Naive thymus-derived CD8-positive, alpha-beta T cell (primary cell): ENCODE measurements at places on chromosomes 3 and 15.

DNA sequence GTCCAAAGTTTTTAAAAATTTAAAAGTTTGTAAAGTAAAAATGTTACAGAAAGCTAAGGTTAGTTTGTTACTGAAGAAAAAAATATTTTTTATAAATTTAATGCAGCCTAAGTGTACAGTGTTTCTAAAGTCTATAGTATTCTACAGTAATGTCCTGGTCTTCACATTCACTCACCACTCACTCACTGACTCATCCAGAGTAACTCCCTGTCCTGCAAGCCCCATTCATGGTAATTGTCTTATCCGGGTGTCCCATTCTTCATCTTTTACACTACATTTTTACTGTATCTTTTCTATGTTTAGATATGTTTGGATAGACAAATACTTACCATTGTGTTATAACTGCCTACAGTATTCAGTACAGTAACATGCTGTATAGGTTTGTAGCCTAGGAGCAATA, 36.7 kb upstream of the ATP10A start:
- DNase-seq = no peak

DNA sequence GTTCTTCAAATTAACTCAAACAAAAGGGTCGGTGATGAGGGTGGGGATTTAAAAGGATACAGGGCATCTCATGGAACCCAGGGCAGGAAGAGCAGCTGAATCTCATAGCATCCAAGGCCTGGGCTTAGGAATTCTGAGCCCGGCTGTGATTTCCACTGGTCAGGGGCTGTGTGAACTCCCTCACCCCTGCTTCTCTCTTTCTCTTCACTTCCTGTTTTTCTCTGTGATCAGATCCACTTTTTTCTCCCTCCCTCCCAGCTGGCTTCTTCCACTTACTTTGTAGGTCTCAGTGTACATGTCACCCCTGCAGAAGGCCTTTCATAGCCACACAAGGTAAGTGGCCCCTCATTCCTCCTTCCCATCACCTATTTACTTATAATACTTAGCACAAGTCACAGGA, 68.2 kb upstream of the CORO2B start:
- DNase-seq = no peak

- no peak for DNase-seq
Observed at GRCh38 chr3:136350557-136350956, 100.4 kb downstream of the PCCB start.

- no peak for DNase-seq
Observed at GRCh38 chr3:40396406-40396805, 9.4 kb downstream of the ENTPD3 start.

GRCh38 chr15:90465930-90466567, 63.7 kb upstream of the CRTC3 start:
- DNase-seq = no peak

- DNase-seq = peak; percentile 42
Observed at GRCh38 chr15:74245342-74245931, 9.3 kb downstream of the CCDC33 start.

DNA sequence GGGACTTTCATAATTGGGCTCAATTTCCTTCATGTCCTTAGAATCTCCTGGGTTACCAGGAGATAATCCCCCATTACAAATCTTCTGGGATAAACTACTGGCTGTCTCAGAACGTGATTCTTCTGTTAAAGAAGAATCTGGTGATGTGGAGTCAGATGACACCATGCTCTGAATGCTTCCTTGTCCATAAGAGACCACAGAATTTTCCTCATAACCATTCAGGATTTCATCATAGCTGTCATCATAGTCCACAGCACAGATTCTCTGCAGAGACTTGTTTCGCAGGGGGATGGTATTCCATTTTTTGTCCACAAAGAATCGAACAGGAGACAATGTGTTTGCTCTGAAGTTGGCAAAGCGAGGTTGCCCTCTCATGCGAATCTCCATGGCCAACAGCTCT, 109.8 kb upstream of the TSPAN3 start:
- no peak for DNase-seq

DNA sequence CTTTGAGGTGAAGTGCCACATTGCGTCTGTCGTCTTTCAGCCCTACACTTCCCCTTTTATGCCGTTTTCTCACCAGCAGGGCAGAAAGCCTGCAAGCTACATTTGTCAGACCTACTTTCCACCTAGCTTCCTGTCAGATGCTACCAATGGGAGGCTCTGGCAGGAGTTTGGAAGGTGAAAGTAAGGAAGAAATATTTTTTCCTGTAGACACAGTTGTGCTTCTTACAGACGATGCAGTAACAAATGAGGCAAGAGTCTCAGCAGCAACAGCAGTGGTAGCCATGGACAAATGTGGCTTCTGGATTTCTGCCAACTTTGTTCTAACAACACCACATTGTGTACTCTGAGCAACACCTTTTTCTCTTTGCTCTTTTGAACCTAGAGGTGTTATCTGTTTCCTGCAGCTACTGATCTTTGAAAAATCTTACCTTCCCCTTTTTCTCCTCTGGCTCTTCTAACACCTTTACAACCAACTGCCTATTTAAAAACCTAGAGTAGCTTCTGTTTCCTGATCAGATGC, 70.6 kb upstream of the STT3B start:
- DNase-seq = peak; percentile 37

DNA sequence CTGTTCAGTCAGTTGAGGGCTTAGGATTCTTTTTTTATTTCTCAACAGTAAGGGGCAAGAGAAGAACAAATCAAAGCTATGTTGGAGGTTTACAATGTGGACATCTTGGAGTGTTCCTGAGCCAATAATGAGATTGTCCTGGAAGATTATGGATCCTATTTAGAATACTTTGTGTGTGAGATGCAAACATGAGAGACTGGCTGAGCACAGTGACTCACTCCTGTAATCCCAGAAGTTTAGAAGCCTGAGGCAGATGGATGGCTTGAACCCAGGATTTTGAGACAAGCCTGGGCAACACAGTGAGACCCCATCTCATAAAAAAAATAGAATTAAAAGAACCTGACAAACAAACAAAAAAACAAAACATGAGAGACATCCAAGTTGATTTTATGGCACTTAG, 351.6 kb downstream of the GAP43 start:
- no peak for DNase-seq

- no peak for DNase-seq
Observed at GRCh38 chr3:23761440-23761896, 44.3 kb upstream of the UBE2E1 start.

DNA sequence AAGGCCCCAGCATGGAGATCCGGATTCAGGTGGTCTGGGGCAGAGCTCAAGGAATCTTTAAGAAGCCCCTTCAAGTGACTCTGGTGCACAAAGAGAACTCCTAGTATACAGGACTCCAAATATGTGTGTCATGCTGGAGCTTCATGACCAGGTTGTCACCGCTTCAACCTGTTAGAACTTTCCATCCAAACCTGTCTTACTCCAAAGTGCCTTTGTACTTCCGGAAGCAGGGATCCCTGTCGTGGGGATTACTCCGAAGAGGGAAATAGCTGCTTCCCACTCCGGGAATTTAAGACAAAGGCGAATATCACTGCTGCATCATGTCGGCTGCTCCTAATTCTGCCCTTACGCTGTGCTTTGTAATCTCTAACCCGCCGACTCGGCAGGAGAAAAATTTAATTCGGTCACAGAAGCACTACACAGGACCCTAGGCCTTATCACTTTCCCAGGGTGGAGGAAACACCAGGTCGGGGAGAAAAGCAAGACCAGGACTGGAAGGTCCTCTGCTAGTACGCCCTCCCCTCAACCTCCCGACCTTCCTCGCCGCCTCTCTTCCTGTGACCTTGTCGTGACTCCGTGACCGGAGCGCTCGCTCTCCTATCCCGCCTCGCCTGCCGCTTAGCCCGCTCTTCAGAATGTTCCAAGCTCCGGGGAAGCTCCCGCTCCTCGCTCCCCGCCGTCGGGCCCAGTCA, 730 bp downstream of the HIGD1A start:
- DNase-seq = no peak

DNA sequence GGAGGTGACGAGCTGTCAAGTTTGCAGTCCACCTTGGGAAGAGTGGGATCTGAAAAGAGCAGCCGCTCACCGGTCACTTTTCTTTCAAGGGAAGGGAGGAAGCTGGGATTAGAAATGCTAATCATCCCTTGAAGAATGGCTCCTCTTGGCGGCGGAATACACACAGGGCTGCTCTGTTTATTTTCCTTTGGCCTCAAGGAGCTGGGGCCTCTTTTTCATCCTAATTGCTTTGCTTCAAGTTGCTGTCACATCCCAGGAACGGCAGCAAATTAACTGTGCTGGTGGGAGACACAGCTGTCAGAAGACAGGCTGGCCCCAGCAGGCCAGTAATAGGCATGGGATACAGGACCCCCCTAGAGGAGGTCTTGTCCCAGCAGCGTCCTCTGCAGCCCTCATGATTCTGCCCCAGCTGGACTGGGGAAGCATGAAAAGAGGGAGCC, 6.7 kb downstream of the KBTBD13 start:
- DNase-seq = no peak

GRCh38 chr3:114518206-114518808, 224.5 kb downstream of the TIGIT start:
- no peak for DNase-seq

GRCh38 chr3:149603126-149604074, 54.4 kb downstream of the WWTR1 start:
- DNase-seq = no peak

GRCh38 chr15:39040861-39041260, 476.2 kb upstream of the RASGRP1 start:
- DNase-seq = no peak

GRCh38 chr3:124419303-124419702, 310.9 kb upstream of the UMPS start:
- DNase-seq = no peak

- DNase-seq = no peak
Observed at GRCh38 chr3:107488942-107489341, 33.8 kb upstream of the BBX start.

GRCh38 chr3:23116081-23116837, 86.9 kb upstream of the UBE2E2 start:
- DNase-seq = no peak

GRCh38 chr3:156285626-156286025, 165.2 kb downstream of the KCNAB1 start:
- no peak for DNase-seq

- no peak for DNase-seq
Observed at GRCh38 chr3:29611252-29611651, 330.4 kb downstream of the RBMS3 start.

DNA sequence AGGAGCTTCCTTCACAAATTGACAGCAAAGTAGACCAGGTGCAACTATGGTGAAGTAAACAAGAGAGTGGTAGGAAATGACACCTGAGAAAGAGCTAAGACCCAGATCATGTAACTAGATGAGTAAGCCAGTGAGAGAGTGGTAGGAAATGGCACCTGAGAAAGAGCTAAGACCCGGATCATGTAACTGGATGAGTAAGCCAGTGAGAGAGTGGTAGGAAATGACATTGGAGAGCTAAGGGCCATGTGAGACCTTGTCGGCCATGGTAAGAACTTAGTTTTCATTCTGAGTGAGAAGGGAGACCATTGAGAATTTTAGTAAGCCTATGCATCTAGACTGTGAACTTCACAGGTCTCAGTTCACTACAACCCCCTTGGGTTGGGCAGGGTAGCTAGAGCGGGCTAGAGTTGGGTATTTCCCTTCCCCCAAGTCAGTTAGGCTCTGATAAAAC, 5.4 kb upstream of the SENP7 start:
- peak; percentile 35 for DNase-seq

DNA sequence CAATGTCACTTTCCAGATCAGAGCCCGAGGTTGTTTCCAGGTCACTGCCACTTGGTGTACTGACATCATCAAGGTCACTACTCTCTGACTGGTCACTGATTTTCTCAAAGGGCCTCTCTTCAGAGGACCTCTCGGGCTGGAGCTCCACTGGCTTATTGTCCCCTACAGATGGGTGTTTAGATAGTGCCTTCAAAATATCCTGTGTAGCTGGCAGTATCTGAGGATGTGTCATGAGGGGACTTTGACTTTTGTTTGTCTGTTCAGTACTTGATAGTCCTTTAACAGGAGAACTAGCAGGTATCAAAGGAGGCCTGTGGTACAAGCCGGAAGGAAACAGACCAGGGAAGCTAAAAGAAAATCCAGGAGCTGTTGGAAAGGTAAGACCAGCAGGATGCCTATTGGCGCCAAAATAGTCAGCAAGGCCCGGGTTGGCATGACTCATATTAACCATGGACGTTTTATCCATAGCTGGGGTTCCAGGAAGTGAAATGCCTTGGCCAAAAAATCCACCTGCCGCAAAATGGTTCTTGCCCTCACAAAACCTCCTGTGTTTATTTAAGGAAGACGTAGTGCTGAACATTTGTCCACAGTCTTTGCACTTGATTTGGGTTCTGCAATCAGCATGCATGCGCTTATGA, 547.3 kb downstream of the MECOM start:
- no peak for DNase-seq

DNA sequence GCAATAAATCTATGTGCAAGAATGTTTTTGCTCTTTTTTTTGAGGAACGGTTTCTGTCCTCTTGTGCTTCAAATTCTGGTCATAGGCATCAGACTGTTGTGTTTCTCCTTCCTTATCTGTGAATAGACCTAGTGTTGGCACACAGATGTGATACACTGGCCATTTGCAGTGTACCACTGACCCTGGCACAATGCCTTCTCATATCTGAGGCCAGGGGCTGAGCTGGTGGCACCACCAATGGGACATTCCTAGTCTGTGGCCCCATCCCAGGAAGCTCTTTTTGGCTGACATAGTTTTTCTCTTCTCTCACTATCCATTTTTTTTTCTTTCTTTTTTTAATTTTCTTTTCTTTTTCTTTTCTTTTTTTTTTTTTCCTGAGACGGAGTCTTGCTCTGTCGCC, 40.4 kb downstream of the SH3GL3 start:
- DNase-seq = no peak

DNA sequence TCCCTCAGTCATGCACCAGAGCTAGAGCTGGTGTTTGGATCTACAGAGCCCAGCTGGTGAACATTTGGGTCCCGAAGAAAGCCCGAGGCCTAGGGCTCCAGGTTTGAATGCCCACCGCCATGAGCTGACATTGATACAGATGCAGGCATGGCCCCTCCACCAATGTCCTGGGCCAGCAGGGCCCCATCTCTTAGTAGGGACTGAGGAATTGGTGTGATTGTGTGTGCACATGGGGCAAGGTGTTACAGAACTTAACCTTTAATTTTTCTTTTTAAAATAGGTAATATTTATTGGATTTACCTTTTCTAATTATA, 11.0 kb downstream of the PODXL2 start:
- no peak for DNase-seq

GRCh38 chr15:35115155-35115725, 30.1 kb upstream of the NANOGP8 start:
- DNase-seq = no peak

DNA sequence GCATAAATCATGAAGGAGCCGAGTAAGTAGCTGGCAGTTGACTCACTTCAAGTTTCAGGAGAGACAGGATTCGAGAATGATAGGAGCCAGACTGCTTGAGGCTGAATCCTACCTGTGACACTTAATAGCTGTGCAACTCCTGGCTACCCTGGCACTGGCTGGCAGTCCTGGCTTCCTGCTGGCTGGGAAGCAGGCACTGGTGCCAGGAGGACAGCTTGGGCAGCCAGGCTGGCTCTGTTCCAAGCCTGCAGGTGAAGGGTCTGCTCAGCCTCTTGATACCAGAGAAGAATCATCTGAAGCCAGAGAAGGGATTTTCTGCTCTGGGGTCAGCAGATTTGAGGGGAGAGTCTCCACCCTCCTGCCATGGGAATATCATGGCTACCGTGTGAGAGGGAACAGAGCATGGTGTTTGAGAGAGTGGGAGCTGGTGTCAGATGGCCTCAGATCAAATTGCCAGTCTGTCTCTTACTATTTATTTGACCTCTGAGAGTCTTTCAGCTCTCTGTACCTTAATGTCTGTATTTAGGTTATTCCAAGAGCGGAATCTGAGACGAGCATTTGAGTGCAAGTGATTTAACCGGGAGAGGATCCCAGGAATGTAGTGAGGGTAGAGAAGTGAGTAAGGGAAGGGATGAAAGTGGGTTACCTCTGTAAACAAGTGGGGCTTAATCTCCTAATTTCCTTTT, 4.4 kb upstream of the XIRP1 start:
- no peak for DNase-seq
